Stimulated activated CD4-positive, alpha-beta T cell treated with anti-CD3 and anti-CD28 coated beads, Interleukin-15, amount 100 ng/mL, for 48 hours (primary cell): ENCODE measurements at places on chromosomes 6 and 20.
A peak's percentile ranks its signal among the peaks of the same experiment; 100 is the strongest.

- no peak for DNase-seq
Measured at GRCh38 chr20:57180954-57181353, 85.5 kb downstream of the BMP7 start.

DNA sequence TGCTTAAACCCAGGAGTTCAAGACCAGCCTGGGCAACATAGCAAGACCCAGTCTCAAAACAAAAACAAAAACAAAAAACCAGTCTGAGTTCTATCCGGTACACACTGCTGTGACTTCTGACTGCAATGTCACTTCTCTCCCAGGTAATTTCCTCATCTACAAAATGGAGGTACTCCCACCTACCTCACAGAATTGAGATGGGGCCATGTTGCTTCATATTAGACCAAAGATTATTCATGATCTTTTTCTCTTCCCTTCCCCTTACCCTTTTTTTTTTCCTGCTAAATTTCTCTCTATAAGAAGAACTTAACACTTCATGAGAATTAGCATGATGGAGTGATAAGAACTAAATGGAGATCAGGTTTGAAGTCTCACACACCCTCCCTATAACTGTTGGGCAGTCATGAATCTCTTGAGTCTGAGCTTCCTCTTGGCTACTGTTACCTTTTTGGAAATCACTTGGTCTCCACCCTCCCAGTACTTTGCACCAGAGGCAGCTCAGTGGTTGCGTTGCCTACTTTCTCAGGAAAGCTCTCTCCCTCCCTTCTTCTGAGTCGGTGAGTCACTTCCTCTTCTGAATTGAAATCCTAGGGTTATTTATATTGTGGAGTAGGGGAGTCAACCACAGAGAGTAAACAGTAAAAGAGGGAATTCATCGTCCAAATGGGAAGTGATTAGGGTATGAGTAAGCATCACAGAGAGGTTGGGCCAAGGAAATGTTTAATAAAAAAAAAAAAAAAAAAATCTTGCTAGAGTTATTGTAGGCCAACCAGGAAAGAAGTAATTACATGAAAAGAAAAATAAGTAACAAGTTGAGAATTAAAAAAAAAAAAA is 59.9 kb upstream of the MAP7 start:
- DNase-seq, result no peak

- no peak for DNase-seq
Measured at GRCh38 chr20:49187330-49187850, 744 bp downstream of the STAU1 start.

- DNase-seq, result no peak
Measured at GRCh38 chr20:53298911-53299310, 294.7 kb downstream of the ZNF217 start.

GRCh38 chr20:62887152-62887859 is 25.7 kb upstream of the TCFL5 start:
- DNase-seq, result no peak

- DNase-seq, result no peak
Measured at GRCh38 chr20:1524004-1524403, 32.8 kb upstream of the SIRPB2 start.

DNA sequence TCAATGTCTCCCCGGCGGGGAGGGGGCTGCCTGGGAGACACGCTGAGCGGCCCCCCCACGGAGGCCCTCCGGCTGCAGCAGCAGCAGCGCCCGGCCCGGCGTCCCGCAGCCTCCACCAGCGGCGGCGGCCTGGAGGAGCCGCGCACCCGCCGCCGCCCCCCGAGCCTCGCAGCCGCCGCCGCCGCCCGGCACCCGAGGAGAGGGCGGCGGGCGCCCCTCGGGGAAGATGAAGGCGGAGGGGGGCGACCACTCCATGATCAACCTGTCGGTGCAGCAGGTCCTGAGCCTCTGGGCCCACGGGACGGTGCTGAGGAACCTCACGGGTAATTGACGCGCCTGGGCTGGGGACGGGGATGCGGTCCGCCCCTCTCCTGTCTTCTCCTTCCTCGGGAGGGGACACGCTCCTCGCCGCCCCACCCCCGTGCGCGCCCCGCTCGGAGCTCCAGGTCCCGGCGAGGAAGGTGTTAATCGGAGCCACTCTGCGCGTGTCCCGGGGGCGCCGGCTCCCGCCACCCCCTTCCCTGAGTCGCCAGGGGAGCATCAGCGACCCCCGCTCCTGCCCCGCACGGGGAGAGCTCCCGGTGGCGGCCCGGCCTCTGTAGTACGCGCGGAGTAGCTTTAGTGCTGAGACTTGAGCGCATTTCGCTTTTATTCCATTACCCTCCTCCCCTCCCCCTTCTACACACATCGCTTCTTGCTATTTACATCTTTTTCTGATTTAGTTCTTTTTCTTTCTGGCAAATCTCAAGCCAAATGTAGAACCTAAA is 686 bp downstream of the TMEM170B start:
- DNase-seq, result peak; percentile 4

DNA sequence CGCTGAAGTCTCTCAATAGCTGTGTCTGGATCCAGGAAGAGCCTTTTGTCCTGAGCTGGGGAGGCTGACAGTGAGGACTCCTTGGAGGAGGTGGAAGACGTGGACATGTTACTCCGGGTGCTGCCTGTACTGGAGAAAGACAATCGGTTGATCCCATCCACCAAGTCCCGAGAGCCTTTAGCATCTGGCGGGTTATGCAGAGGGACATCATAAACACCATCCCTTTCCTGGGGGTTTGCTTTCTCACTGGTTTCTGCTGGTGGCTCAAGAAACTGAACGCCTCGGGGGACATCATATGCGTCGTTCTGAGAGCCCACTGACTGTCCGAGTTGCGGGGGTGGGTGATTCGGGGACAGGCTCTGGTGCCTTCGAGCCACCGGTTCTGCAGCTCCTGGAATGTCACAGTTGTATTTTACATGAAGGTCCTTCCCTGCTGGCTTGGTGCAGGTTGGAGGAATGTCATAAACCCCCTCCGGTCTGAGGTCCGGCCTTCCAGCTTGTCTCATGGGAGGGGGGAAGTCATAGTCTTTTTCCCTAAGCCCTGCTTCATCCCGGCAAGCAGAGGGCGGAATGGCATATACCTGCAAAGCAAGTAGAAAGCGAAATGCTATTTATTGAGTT is 41.7 kb downstream of the NEDD9 start:
- no peak for DNase-seq

DNA sequence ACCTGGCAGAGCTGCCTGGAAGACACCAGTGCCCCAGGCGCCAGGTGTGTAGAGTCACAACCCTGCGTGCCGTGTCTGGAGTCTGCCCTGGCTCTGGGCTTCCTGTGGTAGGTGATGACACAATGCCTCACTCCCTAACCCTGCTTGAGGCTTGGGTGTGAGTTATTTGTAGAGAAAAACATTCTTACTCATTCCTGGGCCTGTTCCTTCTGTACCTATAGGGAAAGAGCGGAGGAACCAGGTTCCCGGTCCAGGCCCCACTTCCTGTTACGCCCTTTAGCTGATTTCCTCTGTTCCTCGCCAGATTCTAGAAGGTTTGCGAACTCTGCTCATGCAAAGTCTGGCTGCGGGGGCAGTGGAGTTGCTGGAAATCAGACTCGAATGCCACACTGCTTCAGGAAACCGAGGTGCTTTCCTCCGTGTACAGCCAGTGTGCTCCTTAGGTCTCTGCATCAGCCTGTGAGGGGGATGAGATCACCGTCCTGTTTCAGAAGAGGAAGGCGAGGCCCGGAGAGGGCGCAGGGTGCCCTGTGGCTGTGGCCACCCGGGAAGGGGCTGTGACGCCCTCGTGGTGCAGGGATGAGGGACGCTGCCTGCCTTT is 67.1 kb upstream of the DUSP22 start:
- peak; percentile 76 for DNase-seq

DNA sequence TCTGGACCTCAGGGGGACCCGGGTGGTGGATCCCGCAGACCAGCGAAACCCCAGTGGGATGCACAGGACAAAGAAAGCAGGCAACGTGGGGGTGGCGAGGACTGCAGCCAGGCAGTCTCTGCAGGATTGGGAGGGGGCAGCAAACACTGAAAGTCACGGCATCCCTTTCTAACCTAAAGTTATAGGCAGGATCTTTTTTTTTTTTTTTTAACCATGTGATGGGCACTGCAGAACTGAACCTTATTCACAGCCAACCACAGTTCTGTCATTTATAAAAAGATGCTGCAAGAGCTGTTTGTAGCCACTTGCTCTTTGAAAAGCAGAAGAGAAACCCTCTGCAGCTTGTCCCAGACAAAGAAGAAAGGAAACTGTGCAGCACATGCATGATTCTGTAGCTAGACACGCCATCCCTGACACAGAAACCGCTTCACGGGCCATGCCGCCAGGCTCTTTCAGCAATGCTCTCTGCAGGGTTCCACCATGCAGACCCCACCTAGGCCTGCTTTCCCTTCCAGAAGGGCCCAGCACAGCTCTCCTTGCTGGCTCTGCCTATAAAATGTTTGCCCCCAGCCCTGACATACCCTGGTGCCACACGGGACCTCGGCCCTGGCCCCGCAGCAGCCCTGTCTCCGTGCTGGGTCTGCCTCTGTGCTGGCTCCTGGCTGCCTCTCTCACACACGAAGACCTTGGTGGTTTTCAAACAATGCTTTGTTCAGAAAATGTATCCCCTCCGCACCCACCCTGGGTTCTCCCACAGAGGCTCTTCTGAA is 70.8 kb downstream of the PYGB start:
- no peak for DNase-seq
